ENCODE measurements at places on chromosomes 6 and 20.

DNA sequence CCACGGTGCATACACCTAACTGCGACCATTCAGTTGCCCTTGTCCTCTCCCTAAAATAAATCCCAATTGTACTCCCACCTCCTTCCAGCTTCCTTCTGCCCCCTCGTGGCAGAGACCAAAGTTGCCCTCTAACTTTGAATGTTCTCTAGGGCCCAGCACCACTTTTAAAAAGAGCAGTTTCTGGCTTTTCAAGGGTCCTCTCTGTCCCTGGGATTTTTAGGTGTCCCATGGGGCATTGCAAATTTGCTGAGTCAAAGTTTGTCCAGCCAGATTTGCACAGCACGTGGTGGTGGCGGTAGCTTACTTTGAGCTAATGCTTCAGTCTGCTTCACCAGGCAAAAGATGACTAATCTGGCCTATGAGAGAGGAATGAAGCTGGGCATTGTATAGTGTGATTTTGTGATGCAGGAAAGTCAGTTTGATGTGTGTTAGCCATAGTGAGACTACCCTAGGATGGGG, 100.2 kb downstream of the PERP start:
- DNase-seq, result peak; percentile 10

DNA sequence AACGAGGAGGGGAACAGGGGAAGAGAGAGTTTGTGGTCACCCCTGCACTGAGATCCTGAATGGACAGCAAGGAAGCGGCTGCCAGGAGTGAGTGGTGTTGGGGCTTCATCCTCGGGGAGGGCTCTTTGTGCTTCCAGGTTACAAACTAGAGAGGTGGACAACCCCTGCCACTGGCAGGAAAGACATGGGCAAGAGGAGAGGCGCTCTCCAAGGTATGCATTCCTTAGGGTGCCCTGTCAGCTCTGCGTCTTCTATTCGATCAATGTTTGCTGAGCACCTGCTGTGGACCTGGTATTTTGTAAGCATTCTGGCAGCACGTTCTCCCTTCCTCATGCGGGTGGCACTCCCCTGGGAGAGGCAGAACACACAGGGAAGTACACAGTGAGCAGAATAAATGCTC, 93.6 kb downstream of the CDH4 start:
- DNase-seq, result no peak

DNA sequence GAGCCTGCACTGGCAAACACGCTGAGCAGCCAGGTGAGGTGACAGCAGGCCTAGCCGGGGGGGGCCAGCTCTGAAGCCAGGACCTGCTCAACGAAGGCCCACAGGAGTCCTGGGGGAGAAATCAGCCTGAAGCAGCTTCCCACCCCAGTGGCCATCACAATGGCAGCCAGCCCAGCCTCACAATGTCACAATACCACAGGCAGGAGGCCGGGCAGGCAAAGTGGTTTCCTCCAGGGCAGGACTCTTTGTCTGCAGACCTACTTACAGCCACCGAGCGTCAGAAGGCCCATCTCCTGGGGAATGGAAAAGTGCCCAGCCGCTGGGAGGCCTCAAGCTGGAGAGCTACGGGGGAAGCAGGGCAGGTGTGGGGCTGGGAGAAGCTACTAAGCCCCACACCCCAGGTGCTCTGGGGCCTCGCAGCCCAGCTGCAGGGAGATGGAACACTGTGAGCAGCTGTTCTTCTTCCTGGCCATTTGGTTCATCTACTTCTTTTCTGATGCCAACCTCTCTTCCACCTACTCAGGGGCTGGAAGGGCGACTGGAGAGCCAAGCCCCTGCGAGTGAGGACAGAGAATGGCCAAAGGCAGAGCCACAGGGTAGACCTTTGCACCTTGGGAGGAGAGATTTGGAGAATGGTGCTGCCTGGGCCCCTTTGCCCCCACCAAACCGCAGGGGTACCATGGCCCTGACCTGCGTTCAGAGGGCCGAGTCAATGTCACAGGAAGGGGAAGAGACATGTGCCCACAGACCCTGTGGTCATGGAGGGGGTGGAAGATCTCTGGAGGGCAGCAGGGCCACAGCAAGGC, 22.3 kb upstream of the AVP start:
- no peak for DNase-seq

- no peak for DNase-seq
These were observed 34.9 kb upstream of the HECA start for GRCh38 chr6:139099984-139100383.

DNA sequence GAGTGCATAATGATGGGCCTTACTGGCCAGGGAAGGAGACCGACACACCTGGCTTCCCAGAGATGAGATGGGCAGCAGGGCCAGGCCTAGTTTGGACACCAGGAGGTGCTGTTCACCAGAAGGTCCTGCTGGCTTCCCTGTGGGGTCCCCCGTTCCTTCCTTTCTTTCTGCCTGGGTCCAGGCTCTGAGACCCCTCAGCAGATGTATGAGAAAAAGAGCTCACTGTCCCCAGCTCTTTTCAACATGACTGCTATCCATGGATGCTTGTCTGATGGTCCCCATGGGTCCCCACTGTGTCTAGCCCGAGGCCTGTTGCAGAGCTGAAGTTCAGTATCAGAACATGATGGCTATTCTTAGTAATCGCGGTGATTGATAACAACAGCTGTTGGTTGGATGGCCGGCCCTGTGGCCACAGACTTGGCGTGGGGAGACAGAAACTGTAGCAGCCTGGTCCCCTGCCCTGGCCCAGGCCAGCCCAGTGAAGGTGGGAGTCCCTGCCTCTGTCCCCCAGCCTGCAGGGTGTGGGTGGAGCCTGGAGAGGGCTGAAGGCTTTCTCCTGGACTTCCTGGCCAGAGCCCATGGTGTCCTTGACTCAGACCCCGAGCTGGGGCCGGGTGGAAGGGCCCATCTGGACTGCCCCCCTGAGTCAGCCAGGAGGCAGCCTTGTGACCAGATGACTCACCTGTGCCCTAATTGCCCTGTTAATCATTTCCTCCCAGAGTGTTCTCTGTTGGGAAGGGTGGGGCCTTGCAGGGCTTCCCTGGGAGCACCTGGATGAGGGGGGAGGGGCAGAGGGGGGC, 9.9 kb upstream of the BAK1 start:
- peak; percentile 17 for DNase-seq

- no peak for DNase-seq
These were observed 235 bp downstream of the MAP7 start for GRCh38 chr6:136550045-136550329.

GRCh38 chr6:109865968-109866367, 112.1 kb upstream of the GPR6 start:
- DNase-seq, result peak; percentile 31

GRCh38 chr20:64119301-64119680, 11.9 kb upstream of the NPBWR2 start:
- no peak for DNase-seq

GRCh38 chr6:160141001-160141726, 19.5 kb downstream of the SLC22A1 start:
- DNase-seq, result no peak

- no peak for DNase-seq
These were observed 370.8 kb upstream of the BTBD3 start for GRCh38 chr20:11546939-11547338.

- no peak for DNase-seq
These were observed 27.4 kb downstream of the HEBP2 start for GRCh38 chr6:138431256-138432062.

DNA sequence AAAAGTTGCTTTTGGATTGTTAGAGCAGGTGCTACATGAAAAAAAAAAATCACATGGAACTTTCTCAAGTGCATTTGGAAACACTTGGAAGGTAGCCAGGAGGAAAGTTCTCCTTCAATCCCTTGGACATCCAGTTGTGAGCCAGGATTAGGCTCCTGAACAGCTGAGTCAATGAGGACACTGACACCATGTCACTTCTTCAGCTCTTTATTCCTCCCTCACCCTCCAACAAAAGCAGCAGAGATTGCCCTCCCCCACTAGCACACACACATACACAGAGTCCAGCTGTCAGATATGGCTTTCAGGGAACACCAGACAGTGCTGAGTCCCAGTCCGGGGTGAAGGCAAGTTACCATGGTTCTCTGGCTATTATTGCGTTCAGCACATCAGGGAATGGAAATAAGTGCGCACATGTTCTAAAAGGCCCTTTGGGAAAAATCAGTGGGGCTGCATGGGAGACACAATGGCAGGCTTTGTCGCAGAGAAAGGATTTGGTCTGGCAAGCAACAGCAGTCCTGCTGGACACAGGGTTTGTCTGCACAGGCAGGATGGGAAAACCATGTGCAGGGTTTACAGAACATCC, 124.7 kb upstream of the MARCKS start:
- peak; percentile 39 for DNase-seq

- DNase-seq, result no peak
These were observed 26.3 kb downstream of the SUN5 start for GRCh38 chr20:32978009-32978335.

DNA sequence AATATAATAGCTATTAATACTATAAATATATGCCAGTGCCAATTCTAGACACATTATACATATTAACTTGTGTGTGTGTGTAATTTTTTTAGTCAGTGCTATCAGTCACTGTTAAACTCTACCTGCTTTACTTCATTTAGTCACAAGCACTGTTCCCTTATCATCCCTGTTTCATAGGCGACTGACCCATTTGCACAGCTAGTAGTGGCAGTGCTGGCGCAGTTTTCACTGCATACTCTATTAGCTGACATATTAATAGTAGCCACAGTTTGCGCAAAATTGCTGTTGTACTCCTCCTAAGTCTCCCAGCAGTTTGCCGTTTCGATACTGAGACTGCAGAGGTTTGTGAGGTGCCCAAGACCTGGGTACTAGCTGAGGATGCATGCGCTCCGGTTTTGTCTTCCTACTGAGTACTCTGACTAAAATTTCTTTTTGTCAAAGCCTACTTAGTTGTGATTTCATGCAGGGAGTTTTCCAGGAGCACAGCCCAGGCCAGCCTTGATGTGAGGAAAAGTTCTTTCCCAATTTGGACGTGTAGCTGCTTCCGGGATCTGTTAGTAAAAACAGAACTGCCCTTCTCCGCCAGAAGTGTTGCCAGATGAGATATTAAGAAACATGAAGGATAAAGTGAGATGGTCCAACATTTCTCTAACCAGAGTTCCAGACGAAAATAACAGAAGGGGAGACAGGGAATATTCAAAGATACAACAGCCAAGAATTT, 5.6 kb downstream of the BAG2 start:
- no peak for DNase-seq

GRCh38 chr20:10826111-10826510, 152.3 kb upstream of the JAG1 start:
- no peak for DNase-seq

DNA sequence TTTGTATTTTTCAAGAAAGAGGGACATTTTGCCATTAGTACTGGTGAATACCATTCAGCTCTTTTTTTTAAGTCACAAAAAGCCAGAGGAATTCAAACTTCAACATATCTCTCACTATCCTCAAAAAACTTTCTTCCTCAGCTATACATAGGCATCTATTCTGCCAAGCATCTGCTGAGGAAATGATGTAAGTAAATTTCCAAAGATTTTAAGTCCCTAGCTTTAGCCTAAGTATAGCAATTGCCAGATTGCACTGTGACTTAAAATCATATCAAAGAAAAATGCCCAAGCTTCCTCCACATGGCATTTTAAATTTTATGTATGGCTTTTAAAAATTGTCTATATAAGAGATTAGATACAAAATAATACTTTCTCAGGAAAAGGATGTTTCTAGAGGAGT, 237.4 kb downstream of the EYS start:
- no peak for DNase-seq

GRCh38 chr20:56761393-56761792, 132.3 kb downstream of the TFAP2C start:
- DNase-seq, result no peak

DNA sequence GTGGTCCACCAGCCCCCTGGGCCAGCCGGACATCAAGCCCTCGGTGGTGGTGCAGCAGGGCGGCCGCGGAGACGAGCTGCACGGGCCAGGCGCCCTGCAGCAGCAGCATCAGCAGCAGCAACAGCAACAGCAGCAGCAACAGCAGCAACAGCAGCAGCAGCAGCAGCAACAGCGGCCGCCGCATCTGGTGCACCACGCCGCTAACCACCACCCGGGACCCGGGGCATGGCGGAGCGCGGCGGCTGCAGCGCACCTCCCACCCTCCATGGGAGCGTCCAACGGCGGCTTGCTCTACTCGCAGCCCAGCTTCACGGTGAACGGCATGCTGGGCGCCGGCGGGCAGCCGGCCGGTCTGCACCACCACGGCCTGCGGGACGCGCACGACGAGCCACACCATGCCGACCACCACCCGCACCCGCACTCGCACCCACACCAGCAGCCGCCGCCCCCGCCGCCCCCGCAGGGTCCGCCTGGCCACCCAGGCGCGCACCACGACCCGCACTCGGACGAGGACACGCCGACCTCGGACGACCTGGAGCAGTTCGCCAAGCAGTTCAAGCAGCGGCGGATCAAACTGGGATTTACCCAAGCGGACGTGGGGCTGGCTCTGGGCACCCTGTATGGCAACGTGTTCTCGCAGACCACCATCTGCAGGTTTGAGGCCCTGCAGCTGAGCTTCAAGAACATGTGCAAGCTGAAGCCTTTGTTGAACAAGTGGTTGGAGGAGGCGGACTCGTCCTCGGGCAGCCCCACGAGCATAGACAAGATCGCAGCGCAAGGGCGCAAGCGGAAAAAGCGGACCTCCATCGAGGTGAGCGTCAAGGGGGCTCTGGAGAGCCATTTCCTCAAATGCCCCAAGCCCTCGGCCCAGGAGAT, 1.0 kb downstream of the POU3F2 start:
- DNase-seq, result no peak

- no peak for DNase-seq
These were observed 50.1 kb upstream of the ASF1A start for GRCh38 chr6:118843685-118844390.
